Endothelial cell of umbilical vein (primary cell): ENCODE measurements at places on chromosomes 7 and 10. TPM values are rescaled to one million over a fixed set of nuclear protein-coding genes. Genes with fewer than 3 reads are reported as not detected.

LHFPL3 gene
- not detected in 2 replicates for total RNA-seq

- no peak for DNase-seq
- H3K27ac ChIP-seq, result no peak overlapping the region
- H3K36me3 ChIP-seq, result no peaks in the 10 kb centered on the region
- no peaks in the 10 kb centered on the region for H3K4me1 ChIP-seq
These were observed 150.4 kb upstream of the PRPS1L1 start for GRCh38 chr7:18177815-18178660.

- DNase-seq, result no peak
- H3K4me3 ChIP-seq, result no peak overlapping the region
- H3K27ac ChIP-seq, result no peak overlapping the region
- peaks cover 14% of the 10 kb centered on the region for H3K4me1 ChIP-seq
These were observed 7.6 kb upstream of the HOXA13 start for GRCh38 chr7:27207348-27207985.

GRCh38 chr10:75839020-75839419, 407.6 kb downstream of the LRMDA start:
- H3K4me3 ChIP-seq, result no peak overlapping the region
- DNase-seq, result no peak
- no peaks in the 10 kb centered on the region for H3K4me1 ChIP-seq
- H3K36me3 ChIP-seq, result no peaks in the 10 kb centered on the region
- no peaks in the 10 kb centered on the region for H3K27me3 ChIP-seq
- no peak overlapping the region for H3K27ac ChIP-seq

CELF2 gene
- total RNA-seq, result 35.5 and 42.6 TPM in 2 replicates
